GM23248 (cell line): ENCODE measurements at places on chromosomes 4 and X. TPM values are rescaled to one million over a fixed set of nuclear protein-coding genes. Genes with fewer than 3 reads are reported as not detected.

DNA sequence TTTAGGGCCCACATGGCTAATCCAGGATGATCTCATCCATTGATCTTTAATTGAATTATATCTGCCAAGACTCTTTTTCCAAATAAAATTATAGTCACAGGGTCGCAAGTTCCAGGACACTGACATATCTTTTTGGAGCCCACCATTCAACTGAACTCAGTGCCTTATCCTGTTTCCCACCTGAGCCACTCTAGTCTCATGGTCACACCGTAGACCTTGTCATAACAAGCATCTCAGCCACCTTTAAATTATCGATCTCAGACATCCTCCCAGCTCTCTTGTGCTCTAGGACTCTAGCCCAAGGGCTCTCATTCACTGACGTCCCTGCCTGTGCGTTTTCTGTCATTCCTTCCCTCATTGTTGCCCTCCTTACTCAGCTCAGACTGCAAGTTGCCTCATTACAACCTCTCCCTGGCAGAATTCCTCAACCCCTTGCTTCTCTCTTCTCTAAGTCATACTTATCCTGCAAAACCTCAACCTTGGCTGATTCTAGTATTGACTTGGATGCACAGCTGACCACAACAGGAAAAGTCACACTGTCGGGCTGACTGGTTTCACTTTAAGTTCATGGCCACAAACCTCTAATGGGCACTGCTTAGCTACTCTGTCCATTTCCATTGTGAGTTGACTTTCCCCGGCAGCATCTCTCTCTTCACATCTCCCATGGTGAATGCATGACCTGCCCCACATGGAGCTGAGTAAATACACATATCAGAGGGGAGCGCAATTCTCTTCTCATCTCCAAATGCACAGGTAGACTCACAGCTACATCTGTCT, 91.0 kb upstream of the TRIM2 start:
- DNase-seq: peak; percentile 59
- no peaks in the 10 kb centered on the region for H3K36me3 ChIP-seq
- peaks cover 20% of the 10 kb centered on the region for H3K4me1 ChIP-seq
- H3K27ac ChIP-seq: no peak overlapping the region

DNA sequence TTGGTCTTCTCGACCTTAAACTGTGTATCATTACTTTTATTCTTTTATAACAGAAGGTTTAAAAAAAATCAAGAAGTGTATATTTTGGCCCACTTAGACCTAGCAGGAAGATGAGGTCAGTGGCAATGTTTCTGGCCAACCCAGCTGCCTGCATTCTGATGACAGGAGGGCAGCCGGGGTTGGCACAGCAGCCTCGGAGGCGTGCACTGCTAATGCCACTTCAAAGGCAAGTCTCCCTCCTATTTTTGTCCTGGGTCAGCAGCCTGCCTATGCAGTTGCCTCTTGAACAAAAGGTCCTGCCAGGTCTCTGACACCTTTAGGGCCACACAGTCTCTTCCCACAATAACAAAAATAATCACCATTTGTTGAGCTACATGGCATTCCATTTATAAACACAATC, 89.4 kb upstream of the MYOZ2 start:
- DNase-seq: no peak
- no peaks in the 10 kb centered on the region for H3K36me3 ChIP-seq
- H3K4me3 ChIP-seq: no peak overlapping the region
- peaks cover 22% of the 10 kb centered on the region for H3K4me1 ChIP-seq
- H3K27me3 ChIP-seq: no peaks in the 10 kb centered on the region

DNA sequence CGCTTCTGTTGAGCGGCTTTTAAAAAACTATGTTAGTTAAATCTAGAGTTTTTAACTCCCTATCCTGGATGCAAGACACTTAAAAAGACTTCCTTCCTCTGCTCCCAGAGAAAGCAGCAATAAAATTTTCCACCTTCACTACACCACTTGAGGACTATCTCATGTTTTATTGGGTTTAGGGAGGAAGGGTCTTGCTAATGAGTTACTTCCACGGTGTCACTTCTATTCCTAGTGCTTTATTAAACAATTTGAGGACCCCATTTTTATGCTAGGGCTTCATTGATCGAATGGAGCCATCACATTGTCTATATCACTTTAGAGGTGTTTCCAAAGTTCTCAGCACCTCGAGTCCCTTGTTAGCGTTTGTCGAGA, 3.7 kb upstream of the STIM2 start:
- peak overlapping the region; percentile 77 for H3K4me3 ChIP-seq
- DNase-seq: peak; percentile 18
- no peaks in the 10 kb centered on the region for H3K27me3 ChIP-seq
- peak overlapping the region; percentile 14 for H3K27ac ChIP-seq

GRCh38 chr4:185127021-185127925, 15.8 kb upstream of the SLC25A4 start:
- H3K27ac ChIP-seq: no peak overlapping the region
- H3K4me1 ChIP-seq: no peaks in the 10 kb centered on the region
- no peaks in the 10 kb centered on the region for H3K27me3 ChIP-seq
- peak overlapping the region; percentile 66 for H3K4me3 ChIP-seq
- no peaks in the 10 kb centered on the region for H3K36me3 ChIP-seq

- no peaks in the 10 kb centered on the region for H3K36me3 ChIP-seq
- H3K4me1 ChIP-seq: peaks cover 18% of the 10 kb centered on the region
- H3K4me3 ChIP-seq: no peak overlapping the region
- no peak overlapping the region for H3K27ac ChIP-seq
- no peak for DNase-seq
Measured at GRCh38 chr4:17126321-17126966, 228.0 kb upstream of the LDB2 start.

- H3K4me3 ChIP-seq: no peak overlapping the region
- no peaks in the 10 kb centered on the region for H3K27me3 ChIP-seq
- no peaks in the 10 kb centered on the region for H3K36me3 ChIP-seq
- DNase-seq: peak; percentile 0
- H3K27ac ChIP-seq: no peak overlapping the region
Measured at GRCh38 chrX:34332334-34332733, 200.2 kb upstream of the FAM47A start.

GRCh38 chrX:132592880-132593279, 104.0 kb upstream of the MBNL3 start:
- 0 out of 2 replicates have a peak, but pooled peaks cover 5% of the 10 kb centered on the region for H3K4me1 ChIP-seq
- DNase-seq: peak; percentile 37
- H3K36me3 ChIP-seq: no peaks in the 10 kb centered on the region

DNA sequence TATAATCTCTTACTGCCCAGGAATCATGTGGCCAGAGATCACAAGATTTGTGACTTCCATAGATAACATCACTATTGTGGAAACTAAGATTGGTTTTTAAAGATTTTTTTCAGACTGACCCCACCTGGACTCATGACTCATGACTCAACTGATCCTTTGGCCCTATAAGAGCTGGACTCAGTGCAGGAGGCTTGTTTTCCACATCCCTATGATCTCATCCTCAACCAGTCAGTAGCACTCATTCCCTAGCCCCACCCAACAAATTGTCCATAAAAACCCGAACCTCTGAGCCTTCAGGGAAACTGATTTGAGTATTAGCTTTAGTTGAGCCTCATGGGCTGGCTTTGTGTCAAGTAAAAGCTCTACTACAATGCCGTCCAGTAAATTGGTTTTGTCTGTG, 7.9 kb upstream of the NOCT start:
- H3K27ac ChIP-seq: no peak overlapping the region
- DNase-seq: no peak
- H3K36me3 ChIP-seq: no peaks in the 10 kb centered on the region

DNA sequence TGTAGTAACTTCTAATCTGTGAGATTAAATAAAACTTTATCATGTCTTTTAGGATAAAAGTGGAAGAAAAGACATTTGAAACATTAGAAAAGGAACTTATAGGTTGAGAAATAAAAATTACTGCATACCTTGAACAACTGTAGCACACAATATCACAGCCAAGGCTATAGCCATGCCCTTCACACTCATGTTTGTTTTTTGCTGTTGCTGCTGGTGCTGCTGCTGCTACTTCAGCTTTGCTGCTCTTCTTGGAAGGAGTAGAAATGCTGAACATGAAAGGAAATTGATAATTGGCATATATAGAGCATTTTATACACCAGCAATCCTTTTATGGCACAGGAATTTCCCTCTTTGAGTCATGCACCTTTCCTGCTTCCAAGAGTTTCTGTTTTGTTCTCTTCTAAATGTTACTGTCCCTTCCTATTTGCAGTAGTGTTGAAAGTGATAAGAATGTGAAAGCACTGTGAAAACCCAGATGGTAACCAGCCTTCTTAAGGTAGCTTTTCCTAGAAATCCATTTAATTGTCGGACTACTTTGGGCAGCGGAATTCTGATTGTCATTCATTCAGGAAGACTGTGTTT, at the start of gene CXCL11:
Gene CXCL11 (minus strand): TSS at position 272 of the 582 bp plus-strand sequence. CDS start 83 bp downstream, at position 189.
- H3K27me3 ChIP-seq: 0 out of 2 replicates have a peak, but pooled peaks cover 7% of the 10 kb centered on the region
- no peak within 1 kb of the TSS for H3K27ac ChIP-seq
- H3K4me1 ChIP-seq: no peaks in the 10 kb centered on the region
- no peak within 1 kb of the TSS for H3K4me3 ChIP-seq

DNA sequence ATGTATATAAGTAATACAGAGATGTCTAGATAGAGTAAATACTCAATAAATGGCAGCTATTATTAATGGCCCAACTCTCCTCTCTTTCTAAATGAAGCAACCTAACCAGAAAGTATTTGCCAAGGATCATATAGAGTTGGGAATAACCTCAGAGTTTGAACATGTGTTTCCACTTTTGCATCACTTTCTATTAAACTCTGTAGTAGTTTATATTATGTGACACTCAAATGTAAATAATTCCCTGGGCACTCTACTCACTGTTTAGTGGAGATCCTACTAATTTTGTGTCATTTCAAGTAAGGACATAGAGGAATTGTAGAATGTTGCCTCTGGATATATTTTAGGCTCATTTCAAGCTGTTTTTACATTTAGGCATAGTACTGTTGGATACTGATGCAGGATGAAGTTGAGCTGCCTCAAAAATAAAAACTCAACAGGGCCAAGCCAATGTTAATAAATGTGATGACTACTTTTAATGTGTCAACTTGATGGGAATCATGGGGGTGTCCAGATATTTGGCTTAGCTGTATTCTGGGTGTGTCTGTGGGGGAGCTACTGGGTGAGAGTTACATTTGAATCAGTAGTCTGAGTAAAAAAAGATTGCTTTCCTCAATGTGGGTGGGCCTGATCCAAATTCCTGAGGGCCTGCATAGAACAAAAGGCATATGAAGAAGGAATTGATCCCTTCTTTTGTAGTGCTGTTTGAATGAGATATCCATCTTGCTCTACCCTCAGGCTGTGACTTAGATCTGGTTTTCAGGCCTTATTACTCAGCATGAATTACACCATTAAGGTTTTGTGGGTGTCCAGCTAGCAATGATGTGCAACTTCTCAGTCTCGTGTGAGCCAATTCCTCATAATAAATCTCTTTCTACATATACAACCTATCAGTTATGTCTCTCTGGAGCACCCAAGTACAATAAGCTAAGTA, 1368.2 kb downstream of the STIM2 start:
- H3K36me3 ChIP-seq: no peaks in the 10 kb centered on the region
- H3K27me3 ChIP-seq: no peaks in the 10 kb centered on the region
- no peak overlapping the region for H3K4me3 ChIP-seq
- peaks cover 66% of the 10 kb centered on the region for H3K4me1 ChIP-seq

GRCh38 chr4:93080316-93080715, 748.2 kb upstream of the ATOH1 start:
- no peak for DNase-seq
- no peaks in the 10 kb centered on the region for H3K4me1 ChIP-seq
- no peak overlapping the region for H3K4me3 ChIP-seq
- no peaks in the 10 kb centered on the region for H3K36me3 ChIP-seq
- no peaks in the 10 kb centered on the region for H3K27me3 ChIP-seq

- no peaks in the 10 kb centered on the region for H3K27me3 ChIP-seq
- DNase-seq: no peak
- no peak overlapping the region for H3K4me3 ChIP-seq
- H3K27ac ChIP-seq: no peak overlapping the region
Measured at GRCh38 chrX:113833096-113834055, 750.5 kb upstream of the HTR2C start.

The PALLD gene
- total RNA-seq: 14.5 and 17.9 TPM in 2 replicates

The NWD2 gene
- total RNA-seq: not detected in 2 replicates

The SPIN2A gene
- total RNA-seq: not detected in 2 replicates

The CSAG1 gene
- not detected in 2 replicates for total RNA-seq

The GYPB gene
- not detected in 2 replicates for total RNA-seq

The ALAS2 gene
- total RNA-seq: not detected in 2 replicates

The RBMXL3 gene
- not detected in 2 replicates for total RNA-seq

The PRAF2 gene
- 17.5 and 24.6 TPM in 2 replicates for total RNA-seq
